Activated CD4-positive, alpha-beta T cell treated with anti-CD3 and anti-CD28 coated beads, Interleukin-2, amount 50 U/mL, for 4 hours (primary cell): ENCODE measurements at places on chromosomes 5 and 9.

DNA sequence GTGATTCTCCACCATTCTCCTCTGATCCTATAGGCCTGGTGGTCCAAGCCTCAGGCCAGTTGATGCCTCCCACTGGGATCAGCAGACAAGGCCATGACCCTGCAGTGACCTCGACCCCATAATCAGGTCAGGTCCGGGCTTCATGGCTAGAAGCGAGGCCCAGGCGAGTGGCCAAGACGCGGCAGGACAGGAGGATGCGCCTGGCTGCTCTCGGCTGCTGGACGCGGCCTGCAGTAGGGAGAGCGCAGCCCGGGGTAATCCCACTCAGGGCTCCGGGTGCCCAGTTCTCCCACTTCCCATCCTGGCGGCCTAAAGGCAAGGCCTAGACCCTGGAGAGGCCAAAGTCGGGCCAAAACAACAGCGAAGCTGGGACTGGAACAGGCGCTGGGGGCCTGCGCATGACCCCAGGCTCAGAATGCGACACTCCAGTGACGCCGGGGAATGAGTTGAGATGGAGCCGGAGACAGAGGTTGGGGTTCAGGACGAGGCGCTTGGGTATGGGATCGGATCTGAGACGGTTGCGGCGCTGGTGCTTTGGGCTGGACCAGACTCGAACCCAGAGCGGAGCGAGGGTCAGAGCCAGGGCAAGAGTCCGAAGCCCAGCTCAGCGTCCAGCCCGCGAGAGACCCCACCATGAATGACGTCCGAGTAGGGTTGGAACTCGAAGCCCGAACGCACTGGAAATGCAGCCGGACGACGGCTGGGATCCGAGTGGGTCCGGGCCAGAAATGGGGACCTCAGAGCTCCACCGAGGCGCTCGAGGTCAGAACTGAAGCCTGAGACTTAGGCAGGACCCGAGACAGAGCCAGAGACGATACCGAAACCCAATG lies 3.2 kb downstream of the LHX6 start:
- DNase-seq, result no peak

GRCh38 chr5:107023732-107024131 lies 647.0 kb downstream of the EFNA5 start:
- DNase-seq, result no peak

GRCh38 chr5:180787711-180788431 lies 14.7 kb downstream of the MGAT1 start:
- DNase-seq, result no peak

- DNase-seq, result no peak
Measured at GRCh38 chr9:16344343-16344742, 526.1 kb downstream of the BNC2 start.

DNA sequence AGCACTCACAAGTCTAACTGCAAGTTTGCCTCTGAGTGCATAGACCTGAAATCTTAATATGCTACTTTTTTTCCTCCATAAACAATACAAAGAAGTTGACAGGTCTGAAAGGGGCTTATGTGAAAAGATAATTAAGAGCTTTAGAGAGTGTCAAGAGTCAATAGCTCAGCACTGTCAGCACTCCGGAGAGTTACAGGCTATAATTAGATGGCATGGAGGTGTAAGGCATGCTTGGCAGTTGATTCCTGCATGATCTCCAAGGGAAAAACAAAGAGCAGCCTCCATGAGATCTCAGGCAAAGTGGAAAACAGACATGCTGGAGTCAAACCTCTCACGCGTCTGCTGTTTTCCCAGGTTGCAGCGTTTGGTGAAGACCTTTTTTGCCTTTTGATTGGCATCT lies 468.7 kb downstream of the TLE4 start:
- no peak for DNase-seq

- no peak for DNase-seq
Measured at GRCh38 chr5:110957934-110958333, 113.6 kb upstream of the TSLP start.

DNA sequence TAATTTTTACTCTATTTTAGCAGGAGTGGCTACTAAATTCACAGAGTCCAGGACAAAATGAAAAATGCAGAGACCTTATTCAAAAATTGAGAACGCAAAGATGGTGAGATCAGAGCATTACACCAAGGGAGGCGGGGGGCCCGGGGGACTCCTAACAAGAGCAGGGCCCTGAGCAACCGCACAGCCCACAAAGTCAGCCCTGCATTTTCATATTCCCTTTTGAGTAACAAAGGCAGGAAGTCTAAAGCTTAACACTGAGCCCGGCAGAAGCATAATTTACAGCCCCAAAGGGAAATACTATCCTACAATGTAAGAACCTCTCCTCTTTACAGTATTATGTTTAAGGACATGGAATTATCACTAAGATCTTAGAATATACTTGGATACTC lies 69.4 kb downstream of the TLE1 start:
- DNase-seq, result no peak

DNA sequence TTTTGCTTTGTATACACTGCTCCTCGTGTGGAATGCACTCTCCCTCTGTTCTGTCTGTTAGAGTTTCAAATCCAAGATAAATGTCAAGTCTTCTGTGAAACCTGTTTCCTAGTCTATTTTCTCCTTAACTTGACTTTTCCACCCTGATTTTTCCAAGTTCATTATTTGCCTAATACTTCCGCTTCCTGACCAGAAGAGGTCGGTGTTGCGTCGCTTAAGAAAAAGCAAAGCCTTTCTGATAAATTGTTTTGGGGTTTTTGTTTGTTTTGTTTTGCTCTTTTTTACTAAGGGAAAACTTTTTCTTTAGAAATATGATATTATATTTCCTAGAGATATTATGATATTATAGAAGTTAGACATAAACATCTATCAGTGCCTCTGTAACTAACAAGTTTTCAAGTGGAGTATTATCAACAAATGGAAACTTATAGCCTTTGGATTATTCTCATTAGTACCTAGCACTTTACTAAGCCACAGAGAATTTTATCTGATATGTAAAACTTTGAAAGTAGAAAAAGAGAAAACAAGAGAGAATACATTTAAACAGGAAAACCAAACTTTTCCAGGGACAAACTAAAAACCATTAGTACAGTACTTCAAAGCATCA lies 55.8 kb downstream of the PHAX start:
- no peak for DNase-seq

DNA sequence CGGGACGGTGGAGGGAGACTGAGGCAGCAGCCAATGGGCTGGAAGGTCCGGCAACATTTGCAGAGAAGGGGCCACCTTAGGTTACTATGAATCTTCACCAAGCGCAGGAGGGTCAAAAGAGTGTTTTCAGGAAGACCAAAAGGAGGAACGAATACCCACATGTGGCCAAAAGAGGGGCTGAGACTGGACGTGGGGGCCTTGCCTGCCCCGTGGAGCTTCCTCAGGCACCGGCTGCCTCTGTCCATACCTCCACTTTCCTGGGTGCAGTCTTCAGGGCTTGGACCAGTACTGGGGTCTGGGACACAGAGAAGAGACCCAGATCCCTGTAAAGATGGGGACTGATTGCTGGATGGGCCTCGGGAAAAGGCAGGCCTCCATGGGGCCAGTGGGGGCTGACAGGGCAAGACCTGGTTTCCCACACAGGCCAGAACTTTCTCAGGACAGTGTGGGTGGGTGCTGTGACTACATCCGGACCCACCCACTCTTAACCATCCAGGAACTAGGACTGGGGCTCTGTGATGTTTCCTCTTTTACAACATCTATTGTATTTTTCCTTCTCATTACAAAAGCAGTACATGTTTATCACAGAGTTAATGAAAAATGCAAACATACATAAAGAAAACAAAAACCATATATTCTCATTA lies 294.7 kb downstream of the ZSWIM6 start:
- DNase-seq, result no peak

- DNase-seq, result no peak
Measured at GRCh38 chr5:1718669-1719068, 81.0 kb downstream of the MRPL36 start.

- DNase-seq, result no peak
Measured at GRCh38 chr9:124480621-124480981, 26.6 kb downstream of the NR5A1 start.

- DNase-seq, result no peak
Measured at GRCh38 chr9:110192531-110193261, 15.3 kb downstream of the C9orf152 start.

GRCh38 chr9:134171316-134172197 lies 7.2 kb upstream of the RNU6ATAC start:
- DNase-seq, result no peak

DNA sequence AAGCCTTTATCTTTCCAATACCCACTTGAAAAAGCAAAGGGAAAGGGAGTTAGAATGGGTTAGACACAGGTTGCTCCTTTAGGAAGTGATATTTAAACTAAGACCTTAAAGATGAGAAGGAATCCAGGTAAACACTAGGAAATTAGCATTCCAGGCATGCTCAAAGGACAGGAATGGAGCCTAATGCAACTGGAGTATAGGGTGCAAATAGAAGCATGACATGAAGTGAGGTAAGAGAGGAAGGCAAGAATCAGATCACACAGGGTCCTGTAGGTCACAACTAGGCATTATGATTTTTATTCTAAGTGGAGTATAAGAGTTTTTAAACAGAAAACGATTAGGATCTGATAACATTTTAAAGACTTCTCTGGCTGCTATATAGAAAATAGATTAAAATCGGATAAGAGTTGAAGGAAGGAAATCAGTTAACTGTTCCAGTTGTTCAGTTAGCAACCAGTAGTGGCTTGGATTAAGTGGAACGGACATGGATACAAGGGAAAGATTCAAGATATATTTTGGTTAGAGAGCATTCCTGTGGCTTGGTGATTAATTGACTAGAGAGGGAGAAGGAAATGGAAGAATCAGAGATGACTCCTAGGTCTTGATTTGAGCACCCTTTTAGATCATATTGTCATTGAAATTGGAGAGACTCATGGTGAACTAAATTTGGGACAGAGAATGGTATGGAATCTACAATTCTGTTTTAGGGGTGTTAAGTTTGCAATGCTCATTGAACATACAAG lies 95.9 kb downstream of the FBXO4 start:
- no peak for DNase-seq

DNA sequence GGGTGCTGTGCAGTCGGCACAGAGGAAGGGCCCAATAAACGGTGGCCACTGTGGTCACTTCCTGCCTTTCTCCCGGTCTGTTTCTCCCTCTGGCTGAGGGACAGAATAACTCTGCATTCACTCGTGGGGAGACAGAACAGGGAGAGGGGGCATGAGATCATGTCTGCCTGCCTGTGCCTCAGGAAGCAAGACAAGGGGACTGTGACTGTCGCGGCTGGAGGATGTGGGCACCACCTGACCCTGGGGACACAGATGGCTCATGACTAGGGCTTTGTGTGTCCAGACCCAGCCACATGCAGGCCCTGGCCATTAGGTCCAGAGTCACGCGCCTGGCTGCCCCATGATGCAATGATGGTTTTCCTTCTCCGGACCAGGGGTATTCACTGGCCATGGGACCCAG lies 5.8 kb downstream of the TRUB2 start:
- DNase-seq, result no peak

DNA sequence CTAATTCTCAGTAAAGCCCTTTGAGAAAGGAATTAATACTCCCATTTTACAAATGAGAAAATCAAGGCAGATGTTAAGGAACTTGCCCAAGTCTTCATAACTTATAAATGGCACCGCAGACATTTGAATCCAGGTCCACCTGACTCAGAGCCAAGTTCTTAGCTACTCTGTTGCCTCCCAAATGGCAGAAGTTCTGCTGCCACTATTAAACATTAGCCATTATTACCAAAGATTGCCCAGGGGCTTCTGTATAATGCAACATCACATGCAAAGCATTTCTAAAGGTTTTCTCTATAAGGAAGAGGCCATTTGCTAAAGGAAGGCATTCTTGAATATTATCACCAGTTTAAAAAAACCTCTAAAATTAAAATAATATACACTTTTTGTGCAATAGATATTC lies 28.3 kb downstream of the TPD52L3 start:
- no peak for DNase-seq

- DNase-seq, result no peak
Measured at GRCh38 chr5:83577036-83577636, 105.6 kb downstream of the VCAN start.

DNA sequence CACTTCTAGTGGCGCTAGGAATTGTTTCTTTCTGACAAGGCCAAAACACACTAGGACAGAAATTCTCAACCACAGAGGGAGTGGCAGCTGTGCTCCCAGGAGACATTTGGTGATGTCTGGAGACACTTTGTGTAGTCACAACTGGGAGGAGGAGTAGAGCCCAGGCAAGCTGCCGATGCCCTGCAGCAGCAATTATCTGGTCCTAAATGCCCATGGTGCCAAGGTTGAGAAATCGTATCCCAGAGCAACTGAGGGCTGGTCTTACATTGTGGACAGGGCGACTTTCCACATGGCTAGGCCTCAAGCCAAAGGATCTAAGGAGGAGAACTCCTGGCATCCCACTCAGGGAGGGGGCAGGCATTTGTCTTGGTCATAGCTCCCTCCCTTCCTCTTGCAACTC lies 259.9 kb downstream of the GADD45G start:
- no peak for DNase-seq

DNA sequence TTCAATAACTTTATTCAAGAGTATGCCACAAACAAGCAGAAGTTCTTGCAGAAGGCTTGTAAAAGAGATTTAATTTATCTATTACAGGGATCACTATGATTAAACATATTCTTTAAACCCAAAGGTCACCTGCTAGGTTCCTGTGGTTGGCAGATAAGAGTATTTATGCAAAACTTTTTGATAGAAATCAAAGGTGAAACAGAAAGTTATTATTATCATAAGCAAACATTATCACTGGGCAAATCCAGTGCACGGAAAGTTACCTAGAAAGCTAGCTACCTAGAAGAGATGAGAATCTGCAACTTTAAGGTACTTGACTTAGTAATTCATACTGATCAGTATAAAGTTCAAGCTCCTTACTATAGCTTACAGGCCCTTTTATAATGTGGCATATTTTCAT lies 3.2 kb downstream of the STARD4 start:
- DNase-seq, result no peak

GRCh38 chr5:171654881-171655280 lies 130.7 kb upstream of the SMIM23 start:
- no peak for DNase-seq

- no peak for DNase-seq
Measured at GRCh38 chr5:13866792-13867191, 77.7 kb downstream of the DNAH5 start.
